ENCODE measurements at places on chromosomes 4 and X. TPM values are rescaled to one million over a fixed set of nuclear protein-coding genes. Genes with fewer than 3 reads are reported as not detected.

The SLC26A1 gene
- 0.13 TPM for total RNA-seq

The ADH1B gene
- not detected for total RNA-seq

GRCh38 chr4:25938787-25939186 is 24.8 kb downstream of the SMIM20 start:
- H3K36me3 ChIP-seq = no peaks in the 10 kb centered on the region
- H3K27ac ChIP-seq = no peak overlapping the region
- H3K4me3 ChIP-seq = no peak overlapping the region
- H3K4me1 ChIP-seq = no peaks in the 10 kb centered on the region

DNA sequence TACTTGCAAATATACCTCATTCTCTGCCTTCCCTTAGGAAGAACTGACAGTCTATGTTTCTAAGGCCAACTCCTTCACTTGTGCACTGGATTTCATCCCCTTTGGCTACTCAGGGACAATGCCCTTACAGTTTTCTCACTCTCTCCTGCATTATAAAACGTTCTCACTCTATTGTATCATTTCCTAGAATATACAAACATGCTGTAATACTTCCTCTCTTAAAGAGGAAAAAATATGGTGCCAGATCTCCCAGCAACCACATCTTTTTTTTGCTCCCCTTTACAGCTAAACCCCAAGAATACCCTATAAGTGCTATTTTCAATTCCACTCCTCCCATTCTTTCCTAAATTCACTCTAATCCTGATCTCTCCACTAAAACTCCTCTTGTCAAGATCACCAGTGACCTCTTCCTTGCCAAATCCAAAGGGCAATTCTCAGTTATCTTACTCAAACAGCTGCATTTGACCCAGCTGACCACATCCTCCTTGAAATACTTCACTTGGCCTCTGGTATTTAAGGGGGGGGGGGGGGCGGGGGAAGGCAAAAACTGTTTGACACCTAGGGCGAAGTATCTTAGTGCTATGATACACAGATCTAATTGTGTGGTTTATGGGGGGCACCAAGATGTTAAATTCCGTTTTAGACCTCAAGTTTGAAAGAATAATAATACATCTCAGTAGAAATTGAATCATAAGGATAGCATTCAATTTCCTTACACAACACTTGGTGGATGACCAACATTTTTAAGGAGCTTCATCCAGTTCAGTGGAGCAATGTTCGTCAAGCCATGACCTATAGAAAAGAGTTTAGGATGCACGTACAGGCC is 1.6 kb downstream of the RCHY1 start:
- H3K27me3 ChIP-seq = no peaks in the 10 kb centered on the region
- no peak overlapping the region for H3K27ac ChIP-seq
- peaks cover 8% of the 10 kb centered on the region for H3K36me3 ChIP-seq
- no peak for DNase-seq
